ENCODE measurements at places on chromosomes 13 and 19.

DNA sequence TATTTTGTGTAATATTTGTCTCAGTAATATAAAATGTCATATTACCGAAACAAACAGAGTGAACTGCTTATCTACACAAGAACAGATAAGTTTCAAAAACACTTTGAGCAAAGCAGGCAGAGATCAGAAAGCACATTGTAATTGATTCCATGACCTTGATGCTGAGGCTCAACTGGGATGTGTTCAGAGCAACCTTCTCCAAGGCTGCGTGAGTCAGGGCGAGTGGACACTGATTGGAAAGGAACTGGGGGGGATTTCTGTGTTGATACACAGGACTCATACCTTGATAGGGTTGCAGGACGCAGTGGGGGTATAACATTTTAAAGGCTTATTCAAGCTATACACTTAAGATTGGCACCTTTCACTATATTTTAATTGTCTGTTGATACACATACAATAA, 1136.3 kb downstream of the UQCRFS1 start:
- DNase-seq, result no peak

- peak; percentile 42 for DNase-seq
Measured at GRCh38 chr13:91017031-91017668, 330.3 kb upstream of the MIR17HG start.

GRCh38 chr13:23741879-23742510, 147.2 kb downstream of the MIPEP start:
- no peak for DNase-seq

DNA sequence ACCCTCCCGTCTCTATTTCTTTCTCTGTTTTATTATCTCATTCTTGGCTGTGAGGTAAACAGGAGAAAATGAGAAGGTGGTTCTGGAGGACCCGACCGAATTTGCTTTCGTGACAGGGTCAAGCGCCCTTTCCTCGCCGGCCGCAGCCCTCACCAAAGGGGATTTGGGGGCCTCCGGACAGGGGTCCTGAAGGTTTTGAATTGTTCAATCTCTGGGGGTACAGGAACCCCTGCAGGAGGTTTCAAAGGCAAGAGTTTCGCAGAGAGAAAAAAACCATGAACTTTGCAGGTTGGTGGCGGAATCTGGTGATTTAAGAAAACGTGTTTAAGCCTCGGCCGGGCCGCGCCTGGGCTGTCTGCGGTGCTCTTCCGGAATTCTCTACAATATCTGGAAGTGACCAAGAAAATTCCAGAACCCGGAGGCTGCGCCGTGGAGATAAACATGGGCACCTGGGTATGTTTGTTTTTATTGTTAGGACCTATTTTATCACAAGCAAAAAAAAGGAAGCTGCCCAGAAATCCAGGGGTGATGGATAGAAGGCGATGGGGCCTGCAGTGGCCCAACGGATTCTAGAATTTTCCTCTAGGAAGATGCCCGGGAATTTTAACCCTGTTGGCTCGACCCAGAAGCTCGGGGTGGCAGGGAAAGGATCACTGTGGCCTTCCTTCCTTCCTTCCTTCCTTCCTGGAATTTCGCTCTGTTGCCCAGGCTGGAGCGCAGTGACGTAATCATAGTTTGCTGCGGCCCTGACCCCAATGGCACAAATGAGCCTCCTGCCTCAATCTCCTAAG, 14.2 kb upstream of the PTBP1 start:
- no peak for DNase-seq

GRCh38 chr13:102176846-102177245, 225.0 kb downstream of the FGF14 start:
- no peak for DNase-seq

DNA sequence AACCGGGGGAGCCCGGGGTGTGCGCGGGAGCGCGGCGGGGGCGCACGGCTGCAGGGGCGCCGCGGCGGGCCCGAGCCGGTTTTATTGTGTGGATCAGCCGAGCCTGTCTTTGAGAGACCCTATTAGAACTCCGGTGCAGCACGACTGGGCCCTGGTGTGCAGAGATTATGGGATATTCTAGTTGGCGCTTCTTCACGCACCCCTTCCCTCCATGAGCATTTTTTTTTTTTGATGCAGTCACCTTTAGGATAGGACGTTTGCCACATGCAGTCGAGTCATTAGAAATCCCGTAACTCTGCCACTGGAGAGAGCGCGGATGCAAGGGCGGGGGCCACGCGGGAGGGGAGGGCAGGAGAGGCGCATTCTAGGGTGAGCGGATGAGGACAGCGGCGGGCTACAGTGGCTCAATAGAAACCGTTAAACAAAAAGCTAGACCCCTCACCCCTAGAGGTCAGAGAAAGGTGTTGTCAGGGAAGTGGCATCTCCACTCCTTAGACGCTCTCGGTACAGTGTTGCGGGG, 3.7 kb downstream of the FGF9 start:
- DNase-seq, result no peak

- DNase-seq, result peak; percentile 44
Measured at GRCh38 chr13:74134221-74134776, at the start of gene KLF12. TSS of gene KLF12 (minus strand) at chr13:74134404.

- DNase-seq, result no peak
Measured at GRCh38 chr19:54123682-54124081, 8.1 kb downstream of the PRPF31 start.

DNA sequence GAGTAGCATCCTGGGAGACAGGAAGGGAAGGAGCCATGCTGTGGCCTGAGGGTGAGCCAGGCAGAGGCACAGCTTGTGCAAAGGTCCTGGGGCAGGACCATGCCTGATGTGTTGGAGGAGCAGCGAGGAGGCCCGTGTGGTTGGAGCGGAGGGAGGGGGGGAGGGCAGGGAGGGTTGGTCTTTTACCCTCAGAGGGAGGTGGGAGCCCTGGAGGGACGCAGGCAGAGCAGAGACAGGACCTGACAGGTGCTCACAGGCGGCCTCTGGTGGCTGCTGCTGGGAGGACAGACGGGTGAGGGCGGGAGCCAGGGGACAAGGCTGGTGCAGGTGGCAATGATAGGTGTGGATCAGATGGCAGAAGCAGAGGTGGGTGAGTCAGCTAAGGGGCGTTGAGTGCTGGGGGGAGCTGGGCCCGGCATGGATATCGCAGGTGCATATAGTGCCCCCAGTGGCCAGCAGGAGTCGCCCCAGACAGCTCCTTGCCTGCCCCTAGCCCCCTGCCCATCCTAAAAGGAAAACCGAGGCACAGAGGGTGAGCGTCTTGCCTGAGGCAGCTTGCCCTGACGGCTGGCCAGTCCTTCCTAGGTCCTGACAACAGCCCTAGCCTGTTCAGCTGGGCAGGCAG, 9.8 kb upstream of the GNA15 start:
- no peak for DNase-seq

All from head of caudate nucleus (tissue), 42 donors.